NB4 (cell line): ENCODE measurements at places on chromosomes 2 and 18.
A peak's percentile ranks its signal among the peaks of the same experiment; 100 is the strongest.

DNA sequence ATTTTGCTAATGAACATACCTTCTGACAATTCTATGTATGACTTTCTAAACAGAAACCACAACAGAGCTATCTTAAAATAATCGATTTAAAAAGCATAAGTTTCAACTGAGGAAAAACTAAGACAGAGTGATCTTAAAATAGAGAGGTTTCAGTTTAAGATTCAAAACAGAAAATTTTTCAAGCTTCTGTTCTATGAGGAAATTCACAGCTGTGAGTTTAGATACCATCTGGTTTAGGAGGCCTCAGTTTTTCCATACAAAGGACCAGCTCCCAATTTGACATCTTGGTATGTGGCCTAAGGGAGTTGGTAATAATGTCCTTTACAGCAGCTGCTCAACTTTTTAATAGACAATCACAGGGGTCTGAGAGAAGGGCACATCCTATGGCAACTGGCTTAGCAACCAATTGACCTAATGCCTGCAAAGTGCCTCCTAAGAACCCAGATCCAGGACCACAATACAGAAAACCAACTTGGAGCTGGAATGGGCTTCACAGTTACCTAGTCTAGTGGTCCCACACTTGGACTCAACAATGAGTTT lies 39.7 kb downstream of the MDH1 start:
- DNase-seq: no peak

GRCh38 chr2:3664925-3665324 lies 6.9 kb downstream of the ALLC start:
- DNase-seq: no peak

DNA sequence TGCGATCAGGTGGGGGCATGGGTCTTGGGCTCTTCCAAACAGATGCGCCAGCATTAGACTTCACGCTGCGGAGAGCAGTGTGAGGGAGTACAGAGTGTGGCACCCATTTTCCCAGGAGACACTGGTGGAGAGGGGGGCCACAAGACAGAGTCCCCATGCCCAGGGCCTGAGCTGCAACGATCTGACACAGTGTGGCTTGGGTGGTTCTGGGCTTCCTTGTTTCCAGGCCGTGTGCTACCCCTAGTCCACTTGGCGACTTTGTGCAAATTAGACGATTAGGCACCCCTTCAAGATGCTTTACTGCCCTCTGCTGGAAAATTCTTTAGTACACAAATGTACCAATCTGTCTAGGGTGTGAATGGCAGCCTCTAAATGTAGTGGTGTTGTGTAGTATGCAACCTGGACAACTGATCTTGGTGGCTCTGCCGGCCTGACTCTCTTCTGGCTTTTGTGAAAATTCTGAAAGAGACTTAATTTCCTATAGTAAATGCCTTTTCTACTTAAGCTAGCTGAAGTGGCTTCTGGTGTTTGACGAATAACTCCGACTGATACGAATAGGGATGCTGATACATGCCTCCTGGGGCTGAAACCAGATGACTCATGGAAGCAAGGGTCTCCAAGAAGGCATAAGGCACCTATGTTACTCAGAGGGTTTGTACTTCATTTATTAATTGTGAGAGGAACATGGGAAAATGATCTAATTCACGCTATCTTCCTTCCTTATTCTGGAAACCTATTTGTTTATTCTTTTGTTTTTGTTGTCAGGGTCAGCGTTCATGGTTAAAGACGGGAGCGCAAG lies 92.3 kb upstream of the SMAD2 start:
- DNase-seq: peak; percentile 90

- DNase-seq: no peak
Measured at GRCh38 chr2:117726747-117727146, 87.7 kb upstream of the DDX18 start.

- DNase-seq: peak; percentile 87
Measured at GRCh38 chr2:159614534-159615366, 1.6 kb downstream of the BAZ2B start.

- DNase-seq: no peak
Measured at GRCh38 chr18:77617694-77618093, 368.0 kb downstream of the GALR1 start.

- DNase-seq: no peak
Measured at GRCh38 chr2:86280191-86280667, 57.2 kb downstream of the REEP1 start.

DNA sequence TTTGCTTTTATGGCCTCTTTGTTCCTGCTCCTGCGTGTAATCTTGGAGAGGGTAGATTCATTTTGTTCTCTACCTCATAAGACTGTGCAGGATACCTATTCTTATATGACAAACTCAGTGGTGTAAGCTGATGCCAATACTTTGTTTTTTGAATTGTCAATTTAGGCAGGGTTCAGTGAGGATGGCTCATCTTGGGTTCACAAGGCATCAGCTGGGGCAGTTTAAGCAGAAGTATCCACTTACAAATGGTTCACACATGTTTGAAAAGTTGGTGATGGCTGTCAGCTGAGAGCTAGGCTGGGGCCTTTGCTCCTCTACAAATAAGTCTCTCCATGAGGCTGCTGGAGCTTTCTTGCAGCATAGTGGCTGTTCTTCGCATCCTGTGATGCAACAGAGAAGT lies 920.6 kb upstream of the PIK3C3 start:
- DNase-seq: no peak

DNA sequence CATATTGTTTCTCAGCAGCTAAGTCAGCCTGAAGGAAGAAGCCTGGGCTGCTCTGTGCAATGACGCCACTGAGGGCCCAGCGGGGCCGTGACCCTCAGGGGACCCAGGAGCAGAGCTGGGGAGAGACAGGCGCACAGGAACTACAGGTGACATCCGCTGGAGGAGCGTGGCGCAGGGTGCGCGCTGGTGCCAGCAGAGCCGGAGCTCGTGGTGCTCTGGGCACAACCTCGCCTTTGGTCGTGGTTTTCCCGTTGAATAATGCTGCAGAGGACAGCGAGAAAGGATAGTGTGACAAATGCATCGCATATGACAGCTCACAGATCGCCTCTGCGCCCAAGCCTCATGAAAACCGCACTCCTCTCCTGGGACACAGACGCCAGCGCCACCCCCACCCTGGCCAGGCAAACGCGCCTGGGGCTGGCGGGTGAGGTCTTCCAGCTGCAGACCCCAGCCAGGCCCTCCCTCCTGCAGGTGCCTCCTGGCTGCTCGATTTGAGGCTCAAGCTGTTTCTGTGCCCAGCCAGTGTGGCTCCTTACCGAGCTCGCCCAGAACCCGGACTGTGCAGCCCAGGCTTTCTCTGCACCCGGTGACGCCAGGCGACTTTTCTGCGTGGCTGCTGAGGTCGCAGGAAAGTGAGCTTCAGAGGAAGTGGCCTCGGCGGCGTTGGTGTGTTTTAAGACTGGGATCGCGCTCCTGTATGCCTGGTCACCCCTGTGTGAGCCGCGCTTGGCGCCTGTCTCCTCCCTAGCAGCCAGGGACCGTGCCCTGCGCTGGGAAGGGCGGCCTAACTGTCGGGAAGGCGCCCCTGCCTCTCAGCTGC lies 583.1 kb upstream of the HS6ST1 start:
- DNase-seq: peak; percentile 65

- DNase-seq: no peak
Measured at GRCh38 chr2:153360239-153360638, 118.3 kb downstream of the RPRM start.

- DNase-seq: no peak
Measured at GRCh38 chr2:1784087-1784486, 39.8 kb upstream of the PXDN start.

DNA sequence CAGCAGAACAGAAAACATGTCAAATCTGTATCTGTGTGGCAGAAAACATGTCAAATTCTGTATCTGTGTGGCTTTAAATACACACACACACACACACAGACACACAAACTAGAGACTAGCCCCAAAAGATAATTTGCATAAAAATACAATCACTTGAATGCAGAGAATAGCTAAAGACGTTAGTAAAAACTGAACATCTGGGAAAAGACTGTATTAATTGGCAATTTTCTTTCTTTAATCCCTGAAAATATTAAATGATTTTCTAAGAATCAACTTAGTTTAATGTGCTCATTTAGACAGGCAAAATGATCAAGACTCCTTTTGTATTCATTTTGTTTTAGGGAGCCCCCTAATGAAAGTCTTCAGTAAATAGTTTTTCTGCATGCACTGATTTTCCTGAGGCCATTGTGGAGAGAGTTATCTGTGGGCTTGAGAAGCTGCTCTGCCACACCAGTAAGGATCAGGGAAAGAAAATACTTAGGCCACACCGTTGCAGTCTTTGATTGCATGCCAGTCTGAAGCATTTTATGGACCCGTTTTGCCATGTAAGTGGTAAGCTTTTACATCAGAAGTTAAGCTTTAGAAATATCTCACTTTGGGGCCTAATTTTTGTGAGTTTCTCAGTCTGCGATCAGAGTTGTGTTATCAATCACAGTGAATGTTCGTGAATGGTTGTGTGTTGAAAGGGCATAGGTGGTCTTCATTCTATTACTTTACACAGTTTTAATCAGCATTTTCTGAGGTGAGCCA lies 2.2 kb downstream of the SPATS2L start:
- no peak for DNase-seq

DNA sequence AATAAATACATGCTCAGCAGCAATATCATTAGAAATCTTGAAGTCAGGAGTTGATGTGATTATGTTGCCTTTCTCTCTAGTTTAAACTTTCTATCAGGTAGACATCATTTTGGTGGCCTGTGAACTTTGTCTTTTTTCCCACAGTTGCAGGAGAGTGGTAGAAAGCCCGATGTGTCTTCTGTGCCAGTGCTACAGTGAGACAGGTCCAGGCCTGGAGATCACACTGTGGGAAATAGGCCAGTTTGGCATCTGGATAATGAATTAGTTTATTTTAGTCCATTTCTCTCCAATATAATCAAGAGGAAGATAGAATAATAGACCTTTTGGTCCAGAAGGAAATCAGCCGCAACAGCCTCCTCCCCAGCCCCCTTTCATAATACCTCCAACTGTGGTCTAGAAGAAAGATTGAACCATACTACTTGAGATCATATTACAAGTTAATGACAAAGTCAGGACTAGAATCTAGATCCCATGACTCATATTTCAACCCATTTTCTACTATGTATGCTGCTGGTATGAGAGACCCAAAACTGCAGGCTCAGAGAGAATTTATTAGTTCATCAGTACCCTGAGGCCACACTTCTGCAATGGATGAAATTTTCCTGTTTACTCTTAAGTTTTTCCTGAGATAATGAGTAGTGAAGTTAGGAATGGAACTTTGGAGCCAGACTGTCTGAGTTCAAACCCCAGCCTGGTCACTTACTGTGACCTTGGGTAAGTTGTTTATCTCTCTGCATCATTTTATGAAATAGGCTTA lies 20.6 kb downstream of the KCMF1 start:
- DNase-seq: no peak

DNA sequence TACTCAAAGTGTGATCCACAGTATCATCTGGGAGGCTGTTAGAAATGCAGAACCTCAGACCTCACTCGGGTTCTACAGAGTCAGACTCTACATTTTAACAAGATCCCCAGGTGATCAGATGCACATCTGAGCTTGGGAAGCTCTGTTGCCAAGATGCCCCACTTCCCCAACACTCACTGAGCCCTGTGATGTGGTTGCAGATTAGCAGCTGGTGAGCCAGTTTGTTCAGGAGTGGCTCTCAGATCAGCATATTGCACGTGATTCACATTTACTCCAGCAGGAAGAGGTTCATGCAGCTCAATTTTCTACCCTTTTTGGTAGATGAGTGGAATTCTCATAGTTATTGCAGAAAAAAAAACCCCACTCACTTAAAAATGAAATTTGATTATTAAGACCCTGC lies 96.4 kb downstream of the VIT start:
- DNase-seq: no peak

- peak; percentile 83 for DNase-seq
Measured at GRCh38 chr2:222982010-222982908, 69.7 kb upstream of the KCNE4 start.

DNA sequence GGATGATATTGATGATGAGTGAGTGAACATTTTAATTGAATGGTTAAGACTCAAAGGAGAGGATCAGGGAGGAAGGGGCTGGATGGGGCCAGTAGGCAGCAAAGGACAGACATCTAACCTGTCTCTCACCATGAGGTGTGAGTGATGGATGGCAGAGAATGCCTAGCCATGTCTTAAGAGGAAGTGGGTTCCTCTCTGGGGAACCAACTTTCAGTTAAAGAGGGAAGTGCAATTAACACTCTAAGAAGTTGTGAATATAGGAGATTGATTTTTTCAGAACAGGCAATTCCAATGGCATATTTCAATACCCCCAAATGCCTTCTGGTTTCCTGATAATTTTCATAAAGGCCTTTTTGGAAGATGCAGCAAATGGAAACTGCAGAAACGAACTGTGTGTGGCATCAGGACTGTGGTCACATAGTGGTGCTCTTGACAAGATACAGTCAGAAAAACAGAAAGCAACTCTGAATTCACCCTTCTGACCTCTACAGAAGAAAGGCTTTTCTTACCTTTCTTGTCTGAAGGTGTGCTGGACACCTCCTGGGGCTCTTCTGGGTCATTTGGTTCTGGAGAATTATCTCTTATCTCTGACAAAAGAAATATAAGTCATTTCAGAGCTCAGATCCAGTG lies 10.2 kb downstream of the SP110 start:
- DNase-seq: peak; percentile 83

DNA sequence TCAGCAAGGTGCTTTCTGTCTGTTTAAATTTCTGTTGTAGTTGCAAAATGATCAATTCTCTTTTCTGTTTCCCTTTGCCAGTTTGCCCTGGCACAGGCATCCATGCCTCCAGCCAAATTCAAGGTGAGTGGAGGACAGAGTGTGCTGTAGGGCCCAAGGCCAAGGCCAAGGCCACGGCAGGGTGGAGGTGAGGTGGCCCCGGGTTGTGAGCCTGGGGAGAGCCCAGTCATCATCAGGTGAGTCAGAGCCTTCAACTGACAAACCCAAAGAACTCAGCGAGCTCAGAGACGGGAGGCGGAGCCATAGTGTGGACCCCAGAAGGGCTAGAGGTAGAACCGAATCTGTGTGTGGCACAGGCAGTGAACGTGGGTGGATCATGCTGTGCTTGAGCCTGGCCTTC lies 55.7 kb downstream of the BCL2L11 start:
- no peak for DNase-seq

- peak; percentile 76 for DNase-seq
Measured at GRCh38 chr2:60998628-60999545, 18.6 kb upstream of the PEX13 start.

- no peak for DNase-seq
Measured at GRCh38 chr18:59268127-59268720, 5.0 kb downstream of the RAX start.

DNA sequence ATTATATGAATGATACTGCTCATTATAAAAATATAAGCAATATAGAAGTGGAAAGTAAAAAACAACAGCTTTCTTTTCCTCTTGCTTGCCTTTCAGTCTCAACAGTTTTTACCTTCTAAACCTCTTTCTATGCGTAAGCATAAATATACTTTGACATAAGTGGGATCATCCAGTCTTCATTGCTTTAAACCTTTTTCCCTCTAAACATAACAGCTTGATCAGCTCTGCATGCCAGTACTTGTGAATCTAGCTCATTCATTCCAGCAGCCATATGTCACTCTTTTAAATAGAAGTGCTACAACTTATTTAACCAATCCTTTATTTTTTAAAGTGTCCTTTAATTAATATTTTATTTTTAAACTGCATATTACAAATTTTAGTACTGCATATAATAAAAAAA lies 88.1 kb downstream of the TTC27 start:
- DNase-seq: no peak

GRCh38 chr2:46175419-46175818 lies 121.8 kb upstream of the EPAS1 start:
- no peak for DNase-seq

GRCh38 chr2:15527074-15527739 lies 33.9 kb downstream of the NBAS start:
- peak; percentile 20 for DNase-seq
